ENCODE measurements at places on chromosomes 4 and X. TPM values are rescaled to one million over a fixed set of nuclear protein-coding genes. Genes with fewer than 3 reads are reported as not detected.
A peak's percentile ranks its signal among the peaks of the same experiment; 100 is the strongest.

- no peak for DNase-seq
These were observed 219.3 kb upstream of the LDB2 start for GRCh38 chr4:17117746-17118145.

- no peak for DNase-seq
These were observed 68.2 kb downstream of the ZNF827 start for GRCh38 chr4:145870155-145871020.

The KANTR gene
- 12.3 TPM for total RNA-seq

The YIPF7 gene
- total RNA-seq, result not detected

The ATOH1 gene
- not detected for total RNA-seq

DNA sequence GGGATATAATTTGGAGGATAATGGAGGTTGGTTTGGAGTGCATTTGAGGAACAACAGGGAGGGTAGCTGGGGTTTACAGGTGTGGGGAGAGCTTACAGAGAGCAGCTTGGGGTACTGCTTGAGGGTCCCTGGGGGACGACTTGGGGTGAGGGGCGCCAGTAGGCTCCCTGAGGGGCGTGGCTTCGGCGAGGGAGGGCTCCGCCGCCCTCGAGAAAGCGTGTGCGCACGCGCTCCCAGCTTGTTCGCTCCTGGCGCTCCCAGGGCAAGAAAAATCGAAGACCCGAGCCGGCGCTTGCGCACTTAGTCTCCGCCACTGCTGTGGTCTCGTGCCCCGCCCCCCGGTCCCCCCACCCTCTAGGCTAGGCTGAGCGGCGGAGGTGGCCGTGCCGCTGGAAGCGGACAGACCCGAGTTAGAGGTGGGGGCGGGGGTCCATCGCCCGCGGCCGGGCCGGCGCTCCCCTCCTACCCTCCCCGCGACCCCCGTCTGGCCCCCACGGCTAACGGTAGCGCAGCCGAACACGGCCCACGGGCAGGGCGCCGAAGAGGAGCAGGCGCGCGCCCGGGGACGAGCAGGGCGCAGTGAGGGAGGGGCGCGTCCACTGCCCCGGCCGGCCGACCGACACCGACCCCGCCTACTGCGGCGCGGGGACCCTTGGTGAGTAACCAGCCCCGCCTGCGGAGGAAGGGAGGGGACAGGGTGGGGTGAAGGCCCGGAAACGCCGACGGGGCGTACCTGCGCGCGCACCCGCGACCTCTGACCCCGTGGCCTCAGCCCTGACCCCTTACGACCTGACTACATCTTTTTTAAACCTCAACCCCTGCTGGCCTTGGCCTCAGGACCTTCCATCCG, 5.4 kb upstream of the CCDC120 start:
- peak; percentile 92 for DNase-seq

The PDZD4 gene
- total RNA-seq, result under 0.01 TPM

GRCh38 chr4:121697564-121697963, 784 bp upstream of the ANXA5 start:
- DNase-seq, result no peak

DNA sequence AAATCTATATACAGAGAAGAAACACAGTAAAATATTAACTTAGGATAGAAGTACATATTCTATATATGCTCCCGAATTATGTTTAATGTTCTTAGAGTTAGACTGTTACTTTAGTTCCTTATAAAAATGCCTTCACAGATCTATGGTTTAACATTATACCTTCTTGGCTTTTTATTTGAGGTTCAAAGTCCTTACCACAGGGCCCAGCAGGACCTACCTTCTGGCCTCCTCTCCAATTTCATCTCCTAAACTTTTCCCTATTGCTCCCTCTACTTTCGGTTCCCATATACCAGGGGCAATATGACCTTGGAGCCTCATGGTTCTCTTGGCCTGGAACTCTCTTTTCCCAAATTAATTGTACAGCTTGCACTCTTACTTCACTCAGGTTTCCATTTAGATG, 11.8 kb downstream of the ANKRD37 start:
- DNase-seq, result no peak

The EGF gene
- 0.36 TPM for total RNA-seq

GRCh38 chr4:16000708-16001483, 37.9 kb upstream of the FGFBP2 start:
- no peak for DNase-seq

DNA sequence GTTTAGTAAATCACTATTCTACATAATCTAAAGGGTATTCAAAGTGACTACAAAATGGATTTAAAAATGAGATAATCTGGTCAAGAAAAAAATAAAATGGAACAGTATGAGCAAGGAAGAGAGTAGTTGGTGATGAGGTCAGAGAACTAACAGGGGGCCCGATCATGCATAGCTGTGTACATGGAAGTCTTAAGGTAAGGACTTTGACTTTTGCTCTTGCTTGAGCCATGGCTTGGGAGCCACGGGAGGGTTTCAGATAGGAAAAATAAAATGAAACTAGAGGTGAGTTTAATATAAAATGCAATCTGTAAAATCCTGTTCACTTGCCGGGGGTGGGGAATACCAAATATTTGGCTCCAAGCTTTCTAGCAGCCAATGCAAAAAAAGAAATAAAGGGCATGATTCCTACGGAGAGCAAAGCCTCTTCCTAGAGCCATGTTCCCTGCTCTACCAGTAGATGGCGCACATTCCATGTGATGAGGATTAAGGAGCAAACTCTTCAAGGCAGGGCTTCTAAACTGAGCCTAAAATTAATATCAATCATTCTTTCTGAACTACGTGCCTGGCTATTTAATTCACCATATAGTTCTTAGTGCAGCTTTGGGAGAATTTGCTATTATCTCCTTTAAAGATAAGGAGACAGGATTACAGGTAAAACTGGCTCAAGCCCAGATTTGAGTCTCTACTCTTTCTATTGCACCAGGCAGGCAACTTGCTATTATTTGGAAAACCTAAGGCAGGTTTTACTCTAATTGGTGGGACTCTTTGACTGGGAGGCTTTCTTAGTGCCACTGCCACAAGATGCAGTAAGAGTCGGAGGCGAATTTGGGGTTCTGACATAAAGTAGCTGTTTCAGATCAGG, 6.8 kb upstream of the CLCN5 start:
- DNase-seq, result peak; percentile 90

The GPR34 gene
- total RNA-seq, result 0.72 TPM

- DNase-seq, result no peak
These were observed 279.7 kb downstream of the CHIC1 start for GRCh38 chrX:73842541-73843234.

The TMEM31 gene
- total RNA-seq, result not detected

DNA sequence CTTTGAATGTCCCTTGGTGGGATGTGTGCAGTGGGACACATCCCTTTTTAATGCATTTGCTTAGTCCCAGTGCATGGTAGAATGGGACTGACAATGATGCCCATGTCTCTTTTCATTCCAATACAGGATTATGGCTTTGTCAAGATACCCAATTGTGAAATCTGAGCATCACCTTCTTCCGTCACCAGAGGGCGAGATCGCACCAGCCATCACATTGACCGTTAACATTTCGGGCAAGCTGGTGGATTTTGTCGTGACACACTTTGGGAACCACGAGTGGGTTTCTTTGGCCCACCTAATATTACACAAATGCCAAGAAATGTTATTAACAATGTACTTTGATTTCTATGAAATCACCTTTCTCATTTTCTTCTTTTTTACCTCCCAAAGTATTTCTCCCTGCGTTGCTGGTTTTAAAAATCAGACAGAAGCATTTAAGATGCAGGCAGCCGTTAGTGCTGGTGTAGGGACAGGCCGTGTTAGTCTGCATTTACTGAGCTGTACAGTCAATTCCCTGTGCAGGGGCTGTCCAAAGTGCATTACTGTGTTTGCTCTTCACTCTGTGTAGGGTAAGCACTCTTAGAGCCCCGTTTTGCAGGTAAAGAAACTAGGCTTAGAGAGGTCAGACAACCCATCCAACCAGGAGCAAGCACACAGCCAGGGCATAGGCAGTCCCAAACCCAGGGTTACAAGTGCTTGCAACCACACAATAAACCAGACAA, 46.5 kb downstream of the CWH43 start:
- peak; percentile 13 for DNase-seq

The COX7B gene
- total RNA-seq, result 152 TPM

GRCh38 chr4:71184195-71184781, 154.5 kb upstream of the SLC4A4 start:
- peak; percentile 86 for DNase-seq

The MEPE gene
- not detected for total RNA-seq

DNA sequence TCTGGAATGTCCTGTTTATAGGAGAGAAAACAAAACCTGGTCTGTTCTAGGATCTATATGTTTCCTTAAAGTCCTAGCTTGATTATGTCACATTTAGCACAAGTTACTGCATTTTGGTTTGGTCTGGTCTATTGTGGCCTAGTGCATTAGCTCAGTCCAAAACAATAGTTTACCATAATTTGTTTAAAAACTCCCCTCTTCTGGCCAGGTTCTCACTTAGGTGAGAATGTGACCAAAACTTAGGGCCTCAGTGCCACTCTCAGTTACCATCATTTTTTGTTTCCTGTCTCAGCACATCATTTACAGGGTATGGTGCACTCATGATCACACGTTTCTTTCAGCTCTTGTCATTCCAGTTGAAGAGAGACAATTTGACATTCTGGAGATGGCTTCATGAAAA, 378.5 kb downstream of the KLHL4 start:
- DNase-seq, result no peak

The RNF128 gene
- total RNA-seq, result 0.72 TPM

The NXF2 gene
- not detected for total RNA-seq

The FAM133A gene
- total RNA-seq, result 0.36 TPM

DNA sequence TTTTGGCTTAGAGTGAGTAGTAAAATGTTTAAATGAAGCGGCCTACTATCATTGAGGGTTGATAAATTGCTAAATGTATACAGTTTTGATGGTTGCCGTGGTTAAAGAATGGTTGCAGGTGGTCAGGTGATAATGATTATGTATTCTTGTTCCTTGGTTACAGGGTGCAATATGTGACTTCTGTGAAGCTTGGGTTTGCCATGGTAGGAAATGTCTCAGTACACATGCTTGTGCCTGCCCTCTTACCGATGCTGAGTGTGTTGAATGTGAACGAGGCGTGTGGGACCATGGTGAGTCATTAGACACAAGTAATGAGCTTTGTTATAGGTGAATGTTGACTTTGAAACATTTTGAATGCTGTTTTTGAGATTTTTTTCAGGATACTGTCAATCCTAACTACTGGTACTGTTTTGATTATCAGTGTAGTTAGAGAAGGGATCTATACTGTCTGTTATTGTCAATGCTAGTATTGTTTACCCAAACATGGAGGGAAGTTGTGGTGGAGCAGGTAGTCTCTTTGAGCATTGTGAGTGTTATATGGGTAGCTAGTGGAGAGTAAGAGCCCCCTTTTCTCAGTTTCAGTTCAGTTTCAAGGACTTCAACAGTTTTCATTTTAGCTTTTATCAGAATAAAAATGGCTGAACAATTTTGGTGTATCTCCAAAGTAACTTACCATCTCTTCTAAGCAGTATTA, 8.9 kb downstream of the ZNF330 start:
- DNase-seq, result no peak

DNA sequence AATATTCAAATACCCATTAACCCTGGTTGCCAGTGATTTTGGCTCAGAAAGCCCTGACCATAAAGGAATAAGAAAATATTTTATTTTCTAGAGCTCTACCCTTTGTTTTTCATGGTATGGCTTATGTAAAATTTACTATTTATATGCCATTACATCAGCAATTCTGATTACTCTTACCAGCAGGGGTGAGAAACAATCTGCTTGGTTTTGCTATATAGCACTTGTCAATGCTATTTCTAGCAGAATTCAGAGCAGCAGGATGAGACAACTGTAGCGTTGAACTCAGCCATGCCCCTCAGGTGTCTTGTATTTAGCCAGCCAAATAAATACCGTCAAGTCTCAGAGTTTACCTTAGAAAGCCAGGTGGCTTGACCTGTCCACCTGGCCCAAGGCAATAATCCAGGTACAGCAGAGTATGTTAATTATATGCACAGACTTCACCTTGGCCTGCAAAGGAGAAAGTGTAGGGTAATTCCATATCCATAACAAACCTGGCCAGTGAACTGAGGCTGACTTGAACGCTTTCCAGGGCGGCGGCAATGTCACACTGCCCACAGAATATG, 1303.5 kb downstream of the RAPGEF2 start:
- no peak for DNase-seq

- DNase-seq, result no peak
These were observed 33.5 kb downstream of the CNOT6L start for GRCh38 chr4:77785669-77786068.

DNA sequence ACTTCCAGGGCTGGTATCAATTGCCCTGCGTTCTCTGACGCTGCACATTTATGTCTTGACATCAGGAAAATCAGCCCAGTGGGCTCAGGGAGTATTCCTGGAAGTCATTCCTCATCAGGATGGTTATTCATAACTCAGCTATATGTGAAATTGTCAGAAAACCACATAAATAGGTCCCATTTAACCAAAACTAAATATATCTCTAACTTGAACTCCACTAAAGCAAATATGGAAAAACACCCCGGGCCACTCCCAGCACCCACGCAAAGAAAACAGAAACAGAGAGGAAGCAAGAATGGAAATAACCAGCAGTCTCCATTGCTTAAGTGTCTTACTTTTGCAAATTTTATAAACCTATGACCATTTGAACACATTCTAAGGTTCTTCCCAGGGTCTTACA, 112.0 kb downstream of the IRF2 start:
- DNase-seq, result no peak

- no peak for DNase-seq
These were observed 46.0 kb upstream of the CLNK start for GRCh38 chr4:10730590-10730989.

The COX7B2 gene
- not detected for total RNA-seq

DNA sequence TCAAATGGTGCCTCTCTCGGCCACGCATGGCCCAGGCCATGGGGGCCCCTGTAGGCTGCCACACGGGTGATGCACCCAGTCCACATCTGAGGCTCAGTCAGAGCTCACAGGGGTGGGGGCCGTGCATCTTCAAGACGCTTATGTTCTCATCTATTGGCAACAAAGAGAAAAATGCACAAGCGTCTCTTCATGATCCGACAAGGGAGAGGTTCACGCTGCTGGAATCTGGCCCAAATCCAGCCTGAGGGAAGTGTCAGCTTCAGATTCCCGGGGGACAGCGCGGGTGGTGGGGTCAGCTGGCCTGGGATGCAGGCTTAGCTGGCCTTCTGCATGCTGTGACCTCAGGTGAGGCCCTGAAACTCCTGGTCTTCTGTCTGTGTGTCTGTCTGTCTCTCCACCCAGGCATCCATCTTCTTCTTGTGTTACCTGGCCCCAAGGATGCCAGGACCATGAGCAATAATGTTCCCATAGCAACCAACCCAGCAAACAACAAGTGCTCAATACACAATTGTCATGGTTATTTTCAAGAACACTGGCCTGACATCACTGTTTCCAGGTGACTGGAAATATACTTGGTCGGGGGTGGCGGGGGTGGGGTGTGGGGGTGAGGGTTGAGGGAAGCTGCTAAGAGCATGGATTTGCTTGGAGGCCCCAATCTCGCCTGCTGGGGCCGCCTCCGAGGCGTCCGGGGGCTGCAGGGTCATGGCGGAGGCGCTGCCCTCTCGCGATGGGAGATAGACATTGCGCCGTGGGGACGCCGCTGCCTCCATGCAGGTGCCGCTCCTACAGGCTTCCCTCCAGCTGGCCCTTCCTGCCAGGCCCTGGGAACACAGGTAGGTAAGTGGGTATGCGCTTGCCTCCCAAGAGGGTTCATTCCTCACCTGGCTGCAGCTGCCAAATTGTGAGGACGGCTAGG, 48.3 kb downstream of the ABLIM2 start:
- peak; percentile 54 for DNase-seq

- DNase-seq, result no peak
These were observed 3.3 kb downstream of the COQ2 start for GRCh38 chr4:83281307-83281706.

The CTAG2 gene
- total RNA-seq, result 0.88 TPM

All from osteoblast (primary cell).